ENCODE measurements at places on chromosomes 12 and 14. TPM values are rescaled to one million over a fixed set of nuclear protein-coding genes. Genes with fewer than 3 reads are reported as not detected.

GUCY2C gene
- total RNA-seq: under 0.01 TPM

GRCh38 chr12:51293696-51294095 is 23.5 kb upstream of the SMAGP start:
- no peak for DNase-seq

DNA sequence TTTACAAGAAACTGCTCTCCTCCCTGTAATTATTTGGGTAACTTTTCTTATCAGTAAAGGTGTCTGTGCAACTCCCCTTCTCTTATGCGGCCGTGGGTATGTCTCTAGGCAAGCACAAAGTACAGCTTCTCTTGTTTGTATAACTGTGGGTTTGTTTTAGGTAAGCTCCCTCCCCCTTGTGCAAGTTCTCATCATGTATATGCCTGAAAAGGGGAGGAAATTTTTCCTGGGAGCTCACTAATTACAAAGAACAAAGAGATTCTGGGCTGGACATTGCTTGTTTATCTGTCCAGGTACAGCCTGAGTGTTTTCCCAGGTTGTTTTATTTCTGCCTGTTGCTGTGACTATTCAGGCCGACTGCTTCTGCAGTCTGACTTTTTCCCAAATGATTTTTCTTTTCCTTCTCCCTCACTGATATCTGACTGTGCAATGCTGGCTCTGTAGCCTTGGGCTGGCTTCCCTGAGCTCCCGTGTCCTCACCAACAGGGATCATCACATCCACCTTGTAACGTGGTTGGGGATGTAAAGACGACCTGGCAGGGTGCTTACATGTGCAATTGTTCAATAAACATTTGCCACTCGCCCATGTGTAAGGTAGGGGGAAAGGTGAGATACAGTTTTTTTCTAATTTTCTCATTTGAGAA is 916.5 kb downstream of the AACS start:
- no peak for DNase-seq

- DNase-seq: no peak
Observed at GRCh38 chr14:32414808-32415255, 85.7 kb downstream of the AKAP6 start.

TMEM132C gene
- 4.1 TPM for total RNA-seq

PRB4 gene
- total RNA-seq: not detected

NRXN3 gene
- total RNA-seq: 44.8 TPM

DNA sequence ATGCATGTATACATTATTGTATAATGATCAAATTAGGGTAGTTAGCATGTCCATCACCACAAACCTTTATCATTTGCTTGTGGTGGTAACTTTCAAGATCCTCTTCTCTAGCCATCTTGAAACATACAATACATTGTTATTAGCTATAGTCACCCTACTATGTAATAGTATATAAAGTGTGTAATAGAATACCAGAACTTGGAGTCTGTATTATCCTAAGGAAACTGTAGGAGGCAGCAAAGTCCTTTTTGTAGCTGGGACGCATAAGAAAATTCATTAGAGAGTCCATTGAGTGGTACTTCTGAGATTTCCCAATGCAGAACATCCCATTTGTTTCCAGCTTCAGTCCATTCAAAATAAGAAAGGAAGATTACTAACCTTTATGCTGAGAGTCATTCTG is 325.9 kb upstream of the LRFN5 start:
- no peak for DNase-seq

BDKRB2 gene
- 0.41 TPM for total RNA-seq

GDF3 gene
- total RNA-seq: not detected

SERPINA4 gene
- total RNA-seq: not detected

GON7 gene
- 12.2 TPM for total RNA-seq

DNA sequence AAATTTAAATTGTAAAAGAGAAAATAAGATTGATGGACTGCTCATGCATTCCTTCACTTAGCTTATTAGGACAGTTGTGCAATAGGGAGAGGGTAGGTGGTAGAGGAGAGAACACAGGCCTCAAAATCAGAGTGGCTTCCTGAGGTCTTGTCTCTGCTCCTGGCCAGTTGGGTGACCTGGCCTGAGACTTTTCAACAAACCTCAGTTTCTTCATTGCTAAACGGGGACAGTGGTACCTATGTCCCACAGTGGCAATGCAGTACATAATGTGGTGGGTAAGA is 2.6 kb downstream of the MAP3K12 start:
- no peak for DNase-seq

- DNase-seq: no peak
Observed at GRCh38 chr14:89093083-89093730, 268.8 kb downstream of the TTC8 start.

- DNase-seq: no peak
Observed at GRCh38 chr14:49545716-49546115, 40.5 kb downstream of the RPS29 start.

GRCh38 chr12:30755395-30755762 is 628 bp upstream of the CAPRIN2 start:
- DNase-seq: no peak

CCDC184 gene
- 18.8 TPM for total RNA-seq

SRRM4 gene
- total RNA-seq: 5.7 TPM

GRCh38 chr14:22613106-22613695 is 15.1 kb downstream of the ABHD4 start:
- no peak for DNase-seq

C12orf75 gene
- total RNA-seq: 41.6 TPM

- DNase-seq: no peak
Observed at GRCh38 chr14:72017290-72017689, 85.1 kb downstream of the RGS6 start.

DNA sequence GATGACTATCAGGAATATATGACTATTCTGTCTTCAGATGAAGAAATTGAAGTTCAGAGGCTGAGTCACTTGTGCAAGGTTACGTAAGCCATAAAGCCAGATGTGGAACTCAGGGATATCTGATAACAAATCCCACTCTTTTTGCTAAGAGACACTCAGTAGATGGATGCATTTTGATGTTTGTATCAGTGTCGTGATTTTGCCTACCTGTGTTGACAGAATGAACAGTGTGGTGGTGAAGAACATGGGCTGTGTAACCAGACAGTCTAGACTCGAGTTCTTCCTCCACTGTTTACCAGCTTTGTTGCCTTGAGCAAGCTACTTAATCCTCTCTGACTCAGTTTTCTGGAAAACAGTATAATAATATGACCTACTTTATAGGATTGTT is 93.9 kb downstream of the DAAM1 start:
- no peak for DNase-seq

TAS2R14 gene
- 5.3 TPM for total RNA-seq

DNA sequence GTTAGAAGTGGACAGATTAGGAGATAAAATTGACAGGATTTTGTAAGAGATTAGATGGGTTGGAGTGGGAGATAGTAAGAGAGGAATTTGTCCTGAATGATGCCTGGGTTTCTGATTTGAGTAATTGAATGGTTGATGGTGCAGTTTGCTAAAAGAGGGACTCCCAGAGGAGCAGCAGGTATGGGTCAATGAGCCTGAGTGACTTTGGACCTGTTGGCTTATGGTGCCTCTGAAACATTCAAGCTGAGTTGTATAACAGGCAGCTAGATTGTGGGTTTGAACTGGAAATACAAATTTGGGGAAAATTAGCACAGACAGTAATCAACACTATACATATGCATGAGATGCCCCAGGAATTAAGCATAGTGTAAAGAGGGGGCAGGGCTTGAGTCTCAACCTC is 16.7 kb upstream of the SYNDIG1L start:
- no peak for DNase-seq

- no peak for DNase-seq
Observed at GRCh38 chr12:108694812-108695278, 36.5 kb downstream of the CORO1C start.

DNA sequence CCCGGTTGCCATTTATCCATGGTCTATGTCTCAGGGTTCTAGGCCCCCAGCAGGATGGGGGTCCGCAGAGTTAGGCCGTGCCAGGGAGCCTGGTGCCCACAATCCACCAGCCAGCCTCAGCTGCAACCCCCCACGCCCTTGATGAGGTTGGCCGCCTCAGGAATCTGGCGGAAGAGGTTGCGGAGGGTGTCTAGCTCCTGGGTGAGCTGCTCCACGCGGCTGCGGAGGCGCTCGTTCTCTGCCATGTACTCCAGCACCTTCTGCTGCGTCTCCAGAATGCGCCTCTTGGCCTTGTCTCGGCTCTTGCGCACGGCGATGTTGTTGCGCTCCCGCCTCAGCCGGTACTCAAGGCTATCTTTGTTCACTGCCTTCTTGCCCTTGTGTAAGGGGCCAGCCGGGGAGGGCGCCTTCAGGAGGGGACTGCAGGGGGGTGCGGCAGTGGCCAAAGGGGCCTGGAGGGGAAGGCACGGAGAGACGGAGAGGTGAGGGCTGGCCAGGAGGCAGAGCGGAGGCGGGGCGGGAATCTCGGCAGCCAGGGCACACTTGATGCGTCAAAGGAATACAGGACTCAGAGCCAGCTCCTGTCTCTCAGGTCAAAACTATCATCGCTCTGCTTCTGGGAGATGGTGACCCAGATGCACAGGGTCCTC is 1.6 kb downstream of the CEBPE start:
- DNase-seq: no peak

DNA sequence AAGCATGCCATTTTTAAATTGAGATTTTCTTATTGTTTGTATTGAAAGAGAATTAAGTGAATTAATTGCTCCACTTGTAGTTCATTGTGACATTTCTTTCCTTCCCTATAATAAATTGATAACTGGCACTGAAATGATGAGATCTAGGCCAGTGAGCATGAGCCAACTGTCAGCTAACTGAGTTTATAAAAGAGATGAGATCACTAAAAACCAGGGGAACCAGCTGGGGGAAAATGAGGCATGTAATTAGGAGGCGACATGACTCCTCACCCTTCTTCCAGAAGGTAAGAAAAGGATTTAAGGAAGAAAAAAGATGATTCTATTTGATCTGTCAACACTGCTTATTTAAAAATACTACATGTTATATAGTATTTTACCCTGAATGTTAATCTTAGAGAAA is 104.5 kb upstream of the DNM1L start:
- no peak for DNase-seq

DNA sequence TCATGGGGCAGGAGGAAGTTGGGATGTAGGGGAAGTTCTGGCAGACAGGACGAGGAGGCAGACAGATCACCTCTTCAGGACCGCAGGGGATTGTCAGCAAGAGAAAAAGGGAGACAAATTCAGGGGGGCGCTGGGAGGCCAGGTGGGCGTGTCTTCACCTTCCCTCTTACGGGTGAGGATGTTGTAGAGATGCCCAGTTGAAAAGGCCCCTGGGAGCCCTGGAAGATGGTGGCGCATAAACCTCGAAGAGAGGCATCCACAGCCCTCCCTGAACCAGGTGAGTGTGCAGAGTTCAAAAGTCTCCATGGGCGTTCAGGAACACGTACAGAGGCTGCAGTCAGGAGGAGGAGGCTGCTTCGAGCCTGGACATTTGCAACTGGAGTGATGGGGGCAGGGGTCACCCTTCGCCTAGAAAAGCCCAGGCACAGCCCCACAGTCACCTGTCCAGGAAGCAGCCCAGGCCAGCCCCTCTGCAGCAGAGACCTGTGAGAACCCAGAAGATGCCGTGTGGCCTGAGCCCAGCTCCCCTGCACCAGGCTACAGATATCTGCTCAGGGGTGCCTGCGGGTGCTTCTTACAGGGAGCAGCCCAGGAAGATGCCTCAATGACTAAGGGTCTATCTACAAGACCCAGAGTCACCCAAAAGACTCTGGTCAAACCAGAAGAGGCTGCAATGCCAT is 74.4 kb downstream of the PRIMA1 start:
- no peak for DNase-seq

- DNase-seq: no peak
Observed at GRCh38 chr12:68434391-68435298, 102.5 kb upstream of the MDM1 start.

DNA sequence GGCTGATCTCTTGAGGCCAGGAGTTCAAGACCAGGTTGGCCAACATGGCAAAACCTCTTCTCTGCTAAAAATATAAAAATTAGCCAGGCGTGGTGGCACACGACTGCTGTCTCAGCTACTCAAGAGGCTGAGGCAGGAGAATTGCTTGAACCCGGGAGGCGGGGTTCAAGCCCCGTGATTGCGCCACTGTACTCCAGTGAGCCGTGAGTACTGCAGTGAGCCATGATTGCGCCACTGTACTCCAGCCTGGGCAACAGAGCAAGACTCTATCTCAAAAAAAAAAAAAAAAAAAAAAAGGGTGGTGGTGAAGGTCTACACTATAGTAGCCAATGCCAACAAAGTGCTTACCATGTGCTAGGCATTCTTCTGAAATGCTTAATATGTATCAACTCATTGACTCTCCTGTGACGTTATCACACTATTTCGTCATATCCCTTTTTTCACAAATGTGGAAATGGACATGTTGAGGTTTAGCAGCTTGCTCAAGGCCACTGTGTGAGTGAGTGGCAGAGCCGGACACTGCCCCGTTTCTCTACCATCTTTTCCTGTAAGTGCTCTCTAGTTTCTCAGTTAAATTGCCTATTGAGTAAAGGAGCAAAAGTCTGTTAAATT is 59.6 kb downstream of the GNS start:
- DNase-seq: no peak

GRCh38 chr14:71187633-71188356 is 280.5 kb downstream of the PCNX1 start:
- no peak for DNase-seq

- DNase-seq: no peak
Observed at GRCh38 chr12:68140556-68140955, 19.0 kb downstream of the IFNG start.

DNA sequence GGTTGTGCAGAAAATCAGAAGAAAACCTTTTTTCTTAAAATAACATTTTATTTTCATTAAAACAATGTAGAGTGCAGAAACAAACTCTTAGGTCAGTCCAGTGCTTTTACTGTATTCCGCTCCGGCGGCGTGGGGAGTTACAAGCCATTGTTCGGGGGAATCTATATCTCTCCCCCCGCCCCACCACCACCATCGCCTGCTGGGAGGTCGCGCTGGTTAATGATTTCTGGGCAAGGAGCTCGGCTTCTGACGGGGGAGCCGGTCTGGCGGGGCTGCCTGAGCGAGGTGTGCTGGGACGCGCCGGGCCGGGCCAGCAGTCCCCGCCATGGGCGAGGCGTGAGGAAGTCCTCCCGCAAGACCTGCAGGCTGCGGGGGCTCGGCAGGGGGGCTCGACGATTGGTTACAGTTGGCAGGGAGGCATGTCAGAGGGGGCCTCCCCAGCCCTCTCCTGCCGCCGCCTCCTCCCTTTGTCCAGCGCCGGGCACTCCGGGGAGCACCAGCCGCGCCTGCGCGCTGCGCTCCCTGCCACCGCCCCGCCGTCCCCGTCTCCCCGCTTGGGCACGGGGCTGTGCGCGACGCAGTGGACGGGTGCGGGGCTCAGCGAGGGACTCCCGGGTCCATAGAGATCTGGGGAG is 1.0 kb upstream of the DUSP6 start:
- DNase-seq: peak; percentile 79

Measured in frontal cortex (tissue), 4 donors.